ENCODE measurements at places on chromosomes 13 and 19.

DNA sequence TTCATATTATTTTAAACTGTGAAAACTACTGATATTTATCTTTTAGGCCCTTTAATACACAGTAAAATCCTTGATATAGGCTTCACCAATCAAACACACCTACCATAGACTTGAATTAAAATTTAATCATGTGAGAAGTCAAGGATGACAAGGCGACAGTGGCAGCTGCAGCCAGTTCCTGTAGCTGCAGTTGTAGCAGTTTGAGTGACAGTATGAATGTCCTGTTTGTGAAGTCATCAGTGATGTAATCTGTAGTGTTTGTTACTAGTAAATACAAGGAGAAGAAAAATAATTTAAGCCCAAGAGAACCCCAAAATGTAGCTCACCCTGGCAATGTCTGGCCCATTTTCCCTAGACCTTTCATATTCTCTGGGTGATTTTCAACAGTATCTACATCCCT lies 897.0 kb downstream of the SLITRK6 start:
- no peak for DNase-seq

DNA sequence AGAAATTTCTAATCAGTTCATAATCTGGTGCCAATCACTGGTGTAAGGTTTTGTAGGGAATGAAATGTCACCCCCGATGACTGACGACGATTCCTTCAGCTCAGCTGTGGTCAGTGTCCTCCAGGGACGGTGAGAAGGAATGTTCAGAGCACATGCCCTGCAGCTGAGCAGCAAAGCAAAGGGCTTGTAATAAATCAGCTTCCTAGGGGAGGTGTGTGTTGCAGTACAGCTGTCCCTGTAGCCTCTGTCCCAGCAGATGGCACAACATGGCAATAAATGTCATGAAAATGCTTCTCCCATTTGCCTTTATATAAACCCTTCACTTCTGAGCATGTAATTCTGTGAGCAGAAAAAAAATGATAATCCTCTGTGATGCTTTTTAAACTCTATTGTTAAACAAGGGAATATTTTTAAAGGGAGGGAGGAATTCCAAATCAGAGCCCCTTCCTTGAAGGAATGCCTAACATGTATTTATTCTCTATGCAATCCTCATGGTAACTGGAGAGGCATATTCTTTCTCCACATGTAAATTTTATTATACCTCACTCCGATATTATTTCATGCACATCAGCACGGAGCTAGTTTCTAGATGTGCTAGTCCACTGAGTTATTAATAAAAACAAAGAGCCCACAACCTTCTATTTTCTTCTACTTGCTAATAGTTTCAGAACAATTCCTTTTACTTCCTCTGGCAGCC lies 102.5 kb downstream of the FAM216B start:
- DNase-seq, result no peak

DNA sequence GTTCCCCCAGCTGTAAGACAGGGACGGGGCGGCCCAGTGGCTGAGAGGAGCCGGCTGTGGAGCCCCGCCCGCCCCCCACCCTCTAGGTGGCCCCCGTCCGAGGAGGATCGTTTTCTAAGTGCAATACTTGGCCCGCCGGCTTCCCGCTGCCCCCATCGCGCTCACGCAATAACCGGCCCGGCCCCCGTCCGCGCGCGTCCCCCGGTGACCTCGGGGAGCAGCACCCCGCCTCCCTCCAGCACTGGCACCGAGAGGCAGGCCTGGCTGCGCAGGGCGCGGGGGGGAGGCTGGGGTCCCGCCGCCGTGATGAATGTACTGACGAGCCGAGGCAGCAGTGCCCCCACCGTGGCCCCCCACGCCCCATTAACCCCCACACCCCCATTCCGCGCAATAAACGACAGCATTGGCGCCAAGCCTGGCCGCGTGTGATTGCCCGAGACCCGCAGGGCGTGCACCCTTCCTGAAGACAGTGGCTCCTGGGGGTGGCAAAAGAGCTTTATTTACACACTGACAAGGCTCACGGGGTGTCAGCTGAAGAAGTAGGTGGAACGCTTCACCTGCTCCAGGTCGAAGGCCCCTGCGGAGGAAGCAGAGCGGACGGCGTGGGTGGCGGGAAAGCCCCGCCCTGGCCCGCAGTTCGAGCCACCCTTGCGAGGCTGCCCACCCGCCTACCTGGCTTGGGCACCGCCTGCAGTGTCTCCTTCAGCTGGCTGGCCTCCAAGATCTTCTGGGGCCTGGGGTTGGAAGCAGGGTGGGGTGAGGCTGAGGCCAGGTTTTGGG lies 16.4 kb downstream of the POLRMT start:
- DNase-seq, result no peak

DNA sequence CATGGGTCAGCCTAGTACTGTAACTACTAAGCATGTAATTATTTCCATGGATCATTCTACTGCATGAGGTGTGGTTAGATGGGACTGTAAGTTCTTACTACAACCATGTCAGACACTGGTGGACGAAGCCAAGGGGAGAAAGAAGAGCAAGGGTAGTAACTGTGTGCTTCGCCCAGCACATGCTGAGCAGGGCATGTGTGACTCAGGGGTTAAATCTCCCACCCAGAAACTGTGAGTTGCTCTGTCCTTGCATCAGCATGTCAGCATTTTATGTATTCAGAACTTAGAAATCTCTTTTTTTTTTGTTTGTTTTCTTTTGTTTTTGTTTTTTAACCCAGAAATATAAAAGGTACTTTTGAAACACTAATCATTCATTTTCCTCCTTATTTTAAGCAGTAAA lies 436.6 kb upstream of the KLF12 start:
- no peak for DNase-seq

DNA sequence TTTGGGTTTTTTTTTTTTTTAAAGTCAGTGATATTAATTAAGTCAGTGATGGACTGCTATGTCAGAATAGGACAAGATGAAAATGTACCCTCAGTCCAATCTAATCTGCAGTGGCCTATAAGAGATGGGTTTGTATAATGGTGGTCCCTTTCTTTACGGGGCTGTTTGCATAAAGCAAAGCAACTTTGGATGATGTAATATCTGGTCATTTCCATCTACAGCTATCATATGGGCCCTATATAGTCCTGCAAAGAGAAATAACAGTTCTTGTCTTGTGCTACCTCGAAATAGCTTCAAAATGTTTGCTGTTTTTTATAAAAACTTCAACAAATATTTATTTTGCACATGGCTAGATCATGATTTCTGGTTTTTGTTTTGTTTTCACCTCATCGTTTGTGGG lies 20.2 kb upstream of the POMP start:
- no peak for DNase-seq

GRCh38 chr13:75407998-75408397 lies 74.0 kb downstream of the TBC1D4 start:
- DNase-seq, result no peak
